ENCODE measurements at places on chromosomes 7 and 10. TPM values are rescaled to one million over a fixed set of nuclear protein-coding genes. Genes with fewer than 3 reads are reported as not detected.

GBF1 gene
- 58.3 TPM for total RNA-seq

MRLN gene
- total RNA-seq: not detected

CNNM1 gene
- 3.5 TPM for total RNA-seq

TTYH3 gene
- 77.3 TPM for total RNA-seq

BICC1 gene
- total RNA-seq: 39.3 TPM

ASB4 gene
- total RNA-seq: not detected

ZNF33B gene
- total RNA-seq: 7.8 TPM

NRP1 gene
- 222 TPM for total RNA-seq

ZP3 gene
- total RNA-seq: 0.86 TPM

ZNF485 gene
- 1.6 TPM for total RNA-seq

FAM25C gene
- total RNA-seq: not detected

CYP2C18 gene
- total RNA-seq: not detected

DDC gene
- total RNA-seq: not detected

TMEM270 gene
- not detected for total RNA-seq

DNA sequence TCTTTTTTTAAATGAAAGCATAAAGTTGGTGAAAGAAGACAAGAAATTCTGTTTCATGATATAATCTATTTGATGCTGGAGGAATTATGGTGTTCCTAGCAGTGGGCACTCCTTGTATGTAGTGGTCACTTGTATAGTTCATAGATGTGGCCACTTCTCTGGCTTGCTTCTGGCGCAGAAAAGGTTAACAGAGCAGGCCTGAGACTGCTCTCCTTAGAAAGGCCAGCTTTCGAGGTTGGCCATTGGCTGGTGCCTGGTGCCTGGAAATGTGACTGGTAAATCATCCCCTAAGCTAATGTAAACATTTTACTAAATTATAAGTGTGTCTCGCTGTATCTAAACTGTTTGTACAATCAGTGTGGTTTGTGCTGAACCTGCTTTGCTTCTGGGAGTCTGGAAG is 276.1 kb downstream of the PHTF2 start:
- no peak for DNase-seq

GRCh38 chr7:121833991-121834390 is 39.0 kb upstream of the PTPRZ1 start:
- no peak for DNase-seq

DNA sequence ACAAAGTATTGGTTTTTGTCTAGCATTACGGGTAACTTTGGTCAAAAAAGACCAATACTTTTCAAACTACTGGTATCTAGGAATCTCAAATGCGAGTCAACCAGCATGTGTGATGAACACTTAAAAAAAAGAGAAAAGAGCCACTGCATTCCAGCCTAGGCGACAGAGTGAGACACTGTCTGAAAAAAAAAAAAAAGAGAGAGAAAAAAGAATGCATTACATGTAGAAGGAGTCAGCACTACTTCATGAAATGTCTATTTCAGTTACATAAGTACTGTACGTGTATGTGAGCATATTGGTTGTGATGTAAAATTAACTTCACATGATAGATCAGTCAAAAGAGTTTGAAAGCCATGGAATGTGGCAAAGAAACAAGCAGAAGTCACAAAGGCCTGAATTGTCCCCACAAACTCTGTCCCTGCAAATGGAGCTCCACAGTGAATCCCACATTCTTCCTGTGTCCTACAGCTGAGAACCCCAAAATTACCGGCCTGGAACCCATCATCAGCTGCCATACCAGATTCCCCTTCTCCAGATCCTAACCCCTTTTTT is 1.6 kb downstream of the DENND11 start:
- no peak for DNase-seq

- no peak for DNase-seq
These were observed 24.1 kb upstream of the CDCA7L start for GRCh38 chr7:21969822-21970221.

DNA sequence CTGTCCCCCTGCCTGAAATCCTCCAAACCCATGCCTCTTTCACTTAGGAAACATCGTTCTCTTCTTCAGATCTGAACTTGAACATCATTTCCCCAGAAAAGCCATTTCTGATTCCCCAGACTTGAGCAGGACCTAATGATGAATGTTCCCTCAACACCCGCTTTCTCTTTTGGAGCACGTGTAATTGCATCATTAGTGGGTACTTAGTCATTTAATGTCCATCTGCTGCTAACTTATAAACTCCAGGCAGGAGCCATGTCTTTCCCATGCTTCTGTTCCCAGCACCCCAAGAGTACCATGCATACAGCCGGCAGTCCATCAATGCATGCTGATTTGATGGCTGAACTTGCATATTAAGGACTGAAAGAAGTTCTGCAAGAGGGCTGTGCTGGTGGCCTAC is 36.5 kb upstream of the ECHDC3 start:
- DNase-seq: peak; percentile 61

GRCh38 chr7:135597181-135597925 is 39.6 kb downstream of the NUP205 start:
- DNase-seq: peak; percentile 5

DNA sequence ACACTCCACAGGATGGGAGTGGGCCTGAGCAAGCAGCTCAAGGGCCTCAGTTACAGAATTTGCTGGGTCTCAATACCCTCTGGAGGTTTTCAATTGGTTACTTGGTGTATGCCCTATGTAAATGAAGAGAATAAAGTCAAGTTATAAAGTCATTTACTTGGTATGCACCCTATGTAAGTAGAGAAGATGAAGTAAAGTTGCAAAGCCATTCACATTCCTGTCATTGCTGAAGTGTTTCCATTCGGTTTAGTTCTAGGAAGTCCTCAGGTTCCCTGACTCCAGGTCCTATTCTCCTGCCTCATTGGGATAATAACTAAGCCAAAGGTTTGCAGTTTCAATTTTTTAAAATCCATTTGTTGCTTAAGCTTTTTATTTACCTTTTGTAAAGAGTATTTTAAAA is 272.6 kb upstream of the NPSR1 start:
- no peak for DNase-seq

DNA sequence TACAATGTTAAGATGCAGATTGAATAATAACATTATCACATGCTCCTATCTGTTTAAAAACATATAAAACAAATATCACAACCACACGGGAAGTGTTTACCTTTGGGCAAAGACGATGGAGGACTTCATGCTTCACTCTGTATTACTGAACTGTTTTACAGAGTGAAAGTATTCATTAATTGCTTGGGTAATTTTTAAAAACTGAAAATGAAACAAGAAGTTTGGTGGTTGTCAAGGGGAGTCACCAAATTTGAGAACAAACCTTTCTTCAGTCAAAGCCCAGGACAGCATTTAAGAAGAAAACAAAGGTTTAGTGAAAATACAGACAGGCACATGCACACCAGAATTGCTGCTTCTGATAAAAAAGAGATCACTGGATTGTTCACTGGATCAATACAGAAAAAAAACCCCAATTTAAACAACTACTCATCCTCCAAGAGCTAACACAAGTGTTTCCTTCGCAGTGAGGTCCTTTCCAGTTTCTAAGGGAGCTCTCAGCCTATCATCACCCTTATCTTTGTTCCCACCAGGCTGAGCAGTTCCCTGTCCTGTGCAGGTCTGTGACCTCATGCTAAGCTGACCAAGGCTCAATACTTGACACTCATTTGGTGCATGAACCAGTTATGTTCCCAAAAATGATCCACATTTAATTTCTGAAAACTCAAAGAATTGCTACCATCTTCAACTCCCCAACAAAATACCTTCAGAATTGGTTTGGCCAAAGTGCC is 8.8 kb downstream of the PARP12 start:
- no peak for DNase-seq

GRCh38 chr7:86148501-86148900 is 495.2 kb upstream of the GRM3 start:
- no peak for DNase-seq

DNA sequence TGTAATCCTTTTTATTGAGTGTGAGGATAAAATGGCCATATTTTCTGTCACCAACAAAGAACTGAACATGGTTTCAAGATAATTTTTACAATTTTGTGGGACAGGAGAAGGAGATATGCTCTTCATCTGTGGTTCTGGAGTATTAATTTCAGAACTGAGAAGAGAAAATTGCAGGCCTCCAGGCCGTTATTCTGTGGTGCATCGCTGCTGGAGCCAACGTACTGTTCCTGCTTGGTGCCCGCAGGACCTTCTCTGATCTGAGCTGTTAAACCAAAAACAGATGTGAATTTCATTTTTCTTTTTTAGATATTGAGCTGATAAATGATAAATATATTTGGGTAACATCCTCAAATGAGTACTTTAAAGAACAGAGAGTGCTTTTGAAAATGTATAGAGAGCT is 63.9 kb downstream of the IKZF1 start:
- DNase-seq: no peak

DNA sequence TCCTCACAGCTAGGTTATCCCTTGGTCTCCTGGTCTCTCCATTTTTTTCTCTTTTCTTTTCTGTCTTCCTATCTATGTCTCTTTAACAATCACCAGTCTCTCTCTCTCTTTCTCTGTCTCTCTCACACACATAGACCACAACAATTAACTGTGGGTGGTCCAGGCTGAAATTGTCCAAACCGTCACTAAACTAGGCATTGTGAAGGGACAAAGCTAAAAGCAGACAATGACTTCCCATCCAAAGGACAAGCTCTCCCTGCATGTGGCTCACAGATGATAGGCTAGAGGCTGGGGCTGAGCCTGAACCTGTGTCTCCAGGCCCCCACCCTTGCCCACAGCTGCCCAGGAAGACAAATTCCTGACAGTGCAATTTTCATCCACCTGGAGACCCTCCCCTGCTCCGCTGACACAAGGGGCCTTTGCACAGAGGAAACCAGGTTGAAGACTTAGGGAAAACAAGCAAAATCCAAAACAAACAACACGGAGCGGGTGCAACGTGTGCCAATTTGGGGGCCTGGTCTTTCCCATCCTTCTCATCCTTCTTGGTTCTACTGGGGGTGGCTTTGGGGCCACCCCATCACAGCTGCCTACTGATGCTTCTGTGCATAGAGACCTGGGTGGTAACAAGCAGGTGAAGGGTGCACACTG is 755.4 kb downstream of the GRID1 start:
- no peak for DNase-seq

- DNase-seq: no peak
These were observed 41.5 kb upstream of the PLEKHA1 start for GRCh38 chr10:122333037-122333436.

DNA sequence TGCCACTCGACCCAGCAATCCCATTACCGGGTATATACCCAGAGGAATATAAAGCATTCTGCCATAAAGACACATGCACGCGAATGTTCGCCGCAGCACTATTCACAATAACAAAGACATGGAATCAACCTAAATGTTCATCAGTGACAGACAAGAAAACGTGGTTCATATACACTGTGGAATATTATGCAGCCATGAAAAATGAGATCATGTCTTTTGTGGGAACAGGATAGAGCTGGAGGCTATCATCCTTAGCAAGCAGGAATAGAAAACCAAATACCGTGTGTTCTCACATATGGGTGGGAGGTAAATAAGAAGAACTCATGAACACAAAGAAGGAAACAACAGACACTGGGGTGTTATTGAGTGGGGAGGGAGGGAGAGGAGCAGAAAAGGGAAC is 84.7 kb downstream of the SLC16A9 start:
- DNase-seq: no peak

DNA sequence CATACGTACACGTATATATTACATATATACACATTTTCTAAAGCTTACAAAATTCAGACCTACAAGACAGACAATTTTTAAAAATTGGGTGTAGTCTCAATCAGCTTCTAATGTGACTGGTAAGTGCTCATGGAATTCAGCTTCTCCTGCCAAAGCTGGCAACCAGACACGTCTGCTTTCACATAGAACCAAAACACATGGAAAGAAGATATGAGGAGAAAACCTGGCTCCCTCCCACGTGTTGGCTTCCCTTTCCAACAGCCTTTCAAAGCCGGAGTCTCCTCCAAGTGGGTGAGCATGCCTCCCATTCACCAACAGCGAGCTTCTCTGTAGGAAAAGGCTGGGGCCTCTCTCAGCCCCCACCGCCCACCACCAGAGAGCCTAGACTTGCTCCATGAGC is 33.4 kb downstream of the CDCA7L start:
- peak; percentile 55 for DNase-seq

- DNase-seq: no peak
These were observed 36.2 kb downstream of the ADK start for GRCh38 chr10:74187237-74187636.

DNA sequence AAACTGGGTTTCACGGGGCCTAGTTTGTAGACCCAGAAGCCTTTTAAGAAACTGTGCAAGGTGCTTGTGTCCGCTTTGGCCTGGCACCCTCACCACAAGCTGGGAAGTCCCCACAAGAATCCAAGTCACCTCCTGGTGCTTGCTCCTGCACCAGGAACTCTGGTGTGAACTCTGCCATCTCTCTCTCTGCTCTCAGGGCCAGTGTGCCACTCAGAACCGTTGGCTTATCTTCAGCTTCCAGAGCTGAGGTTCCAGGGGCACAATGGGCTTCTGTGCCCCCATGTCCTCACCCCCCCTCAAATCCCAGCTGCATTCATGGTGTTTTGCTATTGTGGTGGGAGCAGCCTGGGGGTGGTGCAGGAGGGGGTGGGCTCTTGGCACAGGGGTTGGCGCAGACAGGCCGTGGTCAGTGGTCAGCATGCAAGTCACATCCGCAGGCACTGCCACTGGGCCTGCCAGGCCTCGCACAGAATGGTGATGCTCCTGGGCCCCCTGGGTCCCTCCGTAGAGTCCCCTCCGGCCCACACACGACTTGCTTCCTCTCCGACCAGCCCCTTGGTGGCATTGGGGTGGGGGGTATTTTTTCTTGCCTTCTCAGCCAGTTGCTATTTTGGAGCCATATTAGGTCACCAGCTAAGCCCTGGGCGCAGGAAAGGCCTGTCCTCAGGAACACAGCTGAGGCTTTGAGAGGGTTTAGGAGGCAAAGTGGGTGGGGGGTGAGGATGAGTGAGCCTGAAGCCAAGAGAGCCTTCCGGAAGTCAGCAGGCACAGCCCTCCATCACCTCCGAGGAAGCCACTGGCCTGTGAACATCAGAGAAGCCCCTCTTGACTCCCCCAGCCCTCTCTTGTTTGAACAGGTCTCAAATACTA is 3.0 kb downstream of the ZCCHC24 start:
- no peak for DNase-seq

DNA sequence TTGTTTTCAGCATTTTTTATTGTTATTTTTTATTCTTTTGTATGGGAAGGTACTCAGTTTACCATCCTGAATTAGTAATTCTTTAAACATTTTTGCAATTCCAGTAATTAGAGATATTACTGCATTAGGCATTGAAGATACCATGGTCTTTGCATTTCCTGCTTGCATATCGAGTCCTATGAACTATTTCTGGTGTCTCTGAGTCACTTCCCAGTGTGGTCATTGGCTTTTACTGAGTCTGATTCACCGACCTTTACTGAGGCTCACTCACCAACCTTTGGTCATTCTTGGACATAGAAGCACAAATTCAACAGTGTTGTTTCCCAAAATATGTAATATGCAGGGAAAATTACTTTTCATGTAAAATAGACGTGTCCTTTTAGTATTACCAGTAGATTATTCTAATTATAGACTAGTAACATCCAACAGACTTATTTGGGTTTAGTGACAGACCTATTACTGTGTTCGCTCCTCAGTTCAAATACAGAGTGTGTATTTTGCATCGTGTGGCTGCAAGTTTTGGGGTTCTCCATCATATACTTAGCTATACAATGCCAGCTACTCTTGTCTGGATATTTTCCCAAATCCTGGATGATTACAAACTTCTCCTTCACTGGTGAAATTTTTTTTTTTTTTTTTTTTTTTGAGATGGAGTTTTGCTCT is 180.7 kb upstream of the PRSS1 start:
- peak; percentile 74 for DNase-seq

GRCh38 chr10:86446987-86447386 is 74.6 kb downstream of the WAPL start:
- peak; percentile 39 for DNase-seq

GRCh38 chr7:30869794-30870611 is 41.6 kb upstream of the AQP1 start:
- DNase-seq: no peak

- DNase-seq: no peak
These were observed 638.5 kb downstream of the CCSER2 start for GRCh38 chr10:84966708-84967441.
